ENCODE measurements at places on chromosomes 7 and 10.

GRCh38 chr7:106536079-106536478 lies 124.9 kb downstream of the CCDC71L start:
- DNase-seq: no peak

GRCh38 chr7:34652809-34653208 lies 5.2 kb upstream of the NPSR1 start:
- no peak for DNase-seq

DNA sequence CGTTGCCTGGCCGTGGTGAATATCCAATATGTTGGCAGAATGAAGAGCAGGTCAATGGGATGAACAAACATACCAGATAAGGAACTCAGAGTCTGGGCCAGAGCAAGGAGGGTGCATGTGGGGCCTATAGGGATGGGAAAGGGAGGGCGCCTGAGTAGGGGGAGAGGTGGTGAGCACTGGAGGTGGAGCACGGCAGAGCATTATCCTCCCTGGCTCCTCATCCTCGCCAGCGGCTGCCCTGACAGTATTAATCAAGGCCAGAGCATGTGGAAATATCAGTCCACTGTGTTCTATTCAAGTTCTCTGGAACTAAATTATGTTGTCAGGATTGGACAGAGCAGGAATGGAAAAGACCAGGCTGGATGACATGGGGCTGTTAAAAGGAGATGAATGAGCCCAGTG lies 254.8 kb upstream of the ZMIZ1 start:
- no peak for DNase-seq

GRCh38 chr7:101411508-101411874 lies 48.8 kb downstream of the COL26A1 start:
- no peak for DNase-seq

GRCh38 chr7:100044718-100045117 lies 4.9 kb upstream of the ZSCAN21 start:
- DNase-seq: no peak

DNA sequence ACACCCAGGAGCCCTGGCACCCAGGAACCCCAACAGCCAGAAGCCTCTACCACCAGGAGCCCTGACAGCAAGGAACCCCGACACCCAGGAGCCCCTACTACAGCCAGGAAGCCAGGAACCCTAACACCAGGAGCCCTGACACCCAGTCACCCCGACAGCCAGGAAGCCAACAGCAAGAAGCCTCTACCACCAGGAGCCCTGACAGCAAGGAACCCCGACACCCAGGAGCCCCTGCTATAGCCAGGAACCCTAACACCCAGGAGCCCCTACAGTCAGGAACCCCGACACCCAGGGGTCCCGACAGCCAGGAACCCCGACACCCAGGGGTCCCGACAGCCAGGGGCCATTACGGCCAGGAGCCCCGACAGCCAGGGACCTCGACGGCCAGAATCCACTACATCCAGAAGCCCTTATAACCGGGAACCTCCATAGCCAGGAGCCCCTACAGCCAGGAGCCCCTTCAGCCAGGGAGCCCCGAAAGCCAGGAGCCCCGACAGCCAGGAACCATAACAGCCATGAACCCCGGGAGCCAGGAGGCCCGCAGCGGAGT lies 440 bp upstream of the GLRX3 start:
- no peak for DNase-seq

- no peak for DNase-seq
These were observed 194.6 kb upstream of the PHYHIPL start for GRCh38 chr10:58981846-58982245.

DNA sequence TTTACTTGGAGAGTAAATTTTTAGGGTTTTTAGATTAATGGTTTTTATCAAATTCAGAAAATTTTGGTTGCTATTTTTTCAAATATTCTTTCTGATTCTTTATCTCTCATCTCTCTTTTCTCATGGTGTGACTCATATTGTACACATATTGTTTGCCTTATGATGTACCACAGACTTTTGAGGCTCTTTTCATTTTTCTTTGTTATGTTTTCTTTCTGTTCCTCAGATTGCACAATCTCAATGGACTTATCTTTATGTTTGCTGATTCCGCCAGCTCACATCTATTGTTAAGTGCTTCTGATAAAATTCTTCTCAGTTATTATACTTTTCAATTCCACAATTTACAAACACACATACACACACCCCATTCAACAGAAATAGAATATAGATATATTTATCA lies 168.2 kb upstream of the IGFBP3 start:
- DNase-seq: no peak

GRCh38 chr10:92574548-92575261 lies 812 bp upstream of the IDE start:
- no peak for DNase-seq

- DNase-seq: no peak
These were observed 140.5 kb downstream of the BICC1 start for GRCh38 chr10:58653139-58653538.

GRCh38 chr10:89042562-89042961 lies 52.0 kb downstream of the FAS start:
- DNase-seq: no peak

DNA sequence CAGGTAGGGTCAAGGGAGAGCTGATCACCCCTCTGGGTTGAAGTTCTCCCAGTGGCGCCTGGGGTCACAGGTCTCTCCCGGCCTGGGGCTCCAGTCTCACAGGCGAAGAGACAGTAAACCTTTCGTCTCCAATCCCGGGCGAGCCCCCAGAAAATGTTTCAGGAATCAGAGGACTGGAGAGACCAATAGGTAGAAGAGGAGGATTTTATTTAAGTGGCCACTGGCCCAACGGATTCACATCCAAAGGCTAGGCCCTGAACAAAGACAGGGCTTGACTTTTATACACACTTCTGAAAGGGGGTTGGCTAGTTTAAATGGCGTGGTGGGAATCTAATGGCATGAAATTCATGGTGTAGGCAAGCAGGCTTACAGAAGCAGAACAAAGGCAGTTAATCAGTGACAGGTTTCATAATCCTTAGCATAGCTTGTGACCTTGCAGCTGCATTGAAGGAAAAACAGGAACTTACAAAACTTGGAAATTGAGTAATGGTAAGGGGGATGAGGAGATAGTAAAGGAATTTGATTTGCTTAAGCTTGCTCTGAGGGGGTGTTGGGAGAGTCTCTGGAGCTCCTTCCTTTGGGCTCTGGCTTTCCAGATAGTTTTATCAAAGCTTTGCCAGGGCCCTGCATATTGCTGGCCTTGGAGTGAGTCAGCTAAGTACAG lies 105.5 kb downstream of the TRIM24 start:
- no peak for DNase-seq

DNA sequence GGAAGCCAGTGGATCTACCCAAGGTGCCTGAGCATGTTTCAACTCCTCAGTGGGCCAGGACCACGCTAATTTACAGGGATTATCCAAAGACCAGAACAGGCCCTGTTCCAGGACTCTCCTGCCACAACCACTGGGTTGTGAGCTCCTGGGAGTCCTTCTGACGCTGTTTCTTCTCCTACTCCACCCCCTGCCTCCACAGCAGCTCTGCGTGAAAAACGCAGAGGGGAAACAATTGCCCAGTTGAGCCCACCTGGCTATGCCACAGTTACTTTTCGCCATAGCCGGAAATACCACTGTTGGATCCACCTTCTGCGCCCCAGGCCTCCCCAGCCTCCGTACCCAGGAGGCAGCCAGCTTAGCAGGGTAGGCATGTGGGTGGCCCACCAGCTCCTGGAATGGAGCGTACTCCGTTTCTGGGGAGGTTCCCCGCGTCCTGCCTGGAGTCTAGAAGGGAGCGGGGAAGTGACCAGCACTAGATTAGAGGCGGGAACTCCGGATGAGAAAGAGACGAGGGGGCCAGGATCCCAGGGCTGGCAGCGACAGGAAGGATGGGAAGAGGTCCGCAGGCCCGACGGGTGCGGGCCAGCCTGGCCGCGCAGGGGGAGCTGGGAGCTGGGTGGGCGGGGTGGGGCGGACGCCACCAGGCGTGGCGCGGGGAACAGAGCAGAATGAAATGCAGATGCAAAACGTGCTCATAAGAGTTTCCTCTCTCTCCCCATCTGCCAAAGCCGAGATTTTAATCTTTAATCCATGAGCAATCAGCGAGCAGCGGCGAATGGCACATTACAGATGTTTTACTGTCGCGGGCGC lies 32.1 kb upstream of the PAX2 start:
- no peak for DNase-seq

DNA sequence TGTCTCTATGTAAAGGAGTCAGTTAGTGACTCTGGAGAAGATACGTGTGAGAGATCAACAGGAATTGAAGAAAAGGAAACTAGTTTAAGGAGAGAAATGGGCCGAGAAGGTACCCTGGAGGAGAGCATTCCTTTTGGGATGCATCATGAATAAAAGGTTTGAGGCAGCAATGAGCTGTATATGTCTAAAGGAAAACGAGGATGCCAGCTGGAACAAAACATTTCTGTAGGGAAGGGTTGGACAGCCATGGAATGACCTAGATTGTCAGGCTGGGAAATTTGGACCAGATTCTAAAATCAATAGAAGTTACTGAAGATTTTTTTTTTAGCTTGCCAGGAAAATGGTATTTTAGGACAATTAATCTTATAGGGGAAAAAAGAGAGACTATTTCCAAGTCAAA lies 17.2 kb upstream of the MPP7 start:
- no peak for DNase-seq

GRCh38 chr10:77943121-77943901 lies 16.8 kb upstream of the DLG5 start:
- DNase-seq: no peak

GRCh38 chr7:35816514-35816913 lies 15.7 kb downstream of the SEPTIN7 start:
- no peak for DNase-seq

DNA sequence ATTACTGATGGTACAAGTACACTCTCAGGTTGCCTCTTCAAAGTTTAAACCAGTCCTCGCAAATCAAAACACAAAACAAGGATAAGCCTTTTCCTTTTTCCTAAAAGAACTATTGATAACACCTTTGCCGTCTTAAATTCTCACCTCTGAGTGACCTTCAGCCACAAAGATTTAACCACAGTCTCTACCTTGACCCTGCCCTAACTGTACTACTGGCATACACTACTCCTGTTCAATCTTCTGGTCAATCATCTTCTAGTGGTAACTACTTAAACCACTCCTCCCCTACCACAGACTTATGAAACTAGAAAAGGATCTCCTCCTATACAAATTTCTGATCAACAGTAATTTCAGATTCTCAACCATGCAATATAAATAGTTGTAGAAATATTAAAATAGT lies 15.1 kb downstream of the UPF2 start:
- no peak for DNase-seq

GRCh38 chr10:81920213-81920829 lies 45.3 kb downstream of the NRG3 start:
- no peak for DNase-seq

GRCh38 chr7:74371381-74372341 lies 82.0 kb upstream of the GTF2IRD1 start:
- peak; percentile 74 for DNase-seq

- DNase-seq: no peak
These were observed 359.4 kb upstream of the CELF2 start for GRCh38 chr10:10658172-10658785.

GRCh38 chr7:146172112-146172511 lies 55.5 kb downstream of the CNTNAP2 start:
- no peak for DNase-seq

DNA sequence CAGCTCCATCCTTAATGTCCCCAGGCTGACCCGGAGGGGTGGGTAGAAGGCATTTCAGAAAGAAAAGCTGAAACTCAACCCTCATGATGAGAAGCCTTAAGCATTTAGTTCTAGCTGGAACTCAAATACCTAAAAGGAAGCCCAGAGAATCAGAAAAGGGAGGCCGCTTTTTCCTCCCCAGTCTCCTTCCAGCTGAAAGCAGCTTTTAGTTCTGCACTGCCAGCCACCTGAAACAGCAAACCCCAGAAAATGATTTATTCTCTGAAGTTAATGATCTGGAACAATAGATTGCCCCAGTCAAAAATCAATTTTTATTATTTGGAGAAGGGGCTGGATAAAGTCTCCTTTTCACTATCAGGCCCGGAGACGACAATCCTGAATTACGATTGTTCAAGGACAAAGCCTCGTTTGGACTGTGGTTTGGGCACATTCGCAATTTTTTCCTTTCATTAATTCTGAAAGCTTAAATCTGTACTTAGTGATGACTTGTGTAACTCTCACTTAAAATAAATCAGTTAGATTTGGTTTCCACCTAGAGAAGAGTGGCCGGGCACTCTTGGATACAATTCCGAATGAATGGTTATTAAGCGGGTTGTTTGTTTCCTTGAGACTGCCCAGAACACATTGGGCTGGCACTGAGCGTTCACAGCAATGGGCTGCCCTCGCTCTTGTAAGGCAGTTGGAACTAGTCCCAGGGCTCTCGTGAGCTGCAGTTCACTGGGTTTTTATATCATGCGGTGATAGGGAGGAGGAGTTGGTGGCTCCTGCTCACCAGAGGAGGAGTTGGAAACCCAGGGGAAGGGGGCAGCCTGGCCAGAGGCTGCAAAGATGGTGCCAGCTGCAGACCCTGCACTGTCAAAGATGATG lies 262.2 kb downstream of the CCSER2 start:
- no peak for DNase-seq

GRCh38 chr7:39541511-39541910 lies 24.7 kb upstream of the YAE1 start:
- DNase-seq: no peak

DNA sequence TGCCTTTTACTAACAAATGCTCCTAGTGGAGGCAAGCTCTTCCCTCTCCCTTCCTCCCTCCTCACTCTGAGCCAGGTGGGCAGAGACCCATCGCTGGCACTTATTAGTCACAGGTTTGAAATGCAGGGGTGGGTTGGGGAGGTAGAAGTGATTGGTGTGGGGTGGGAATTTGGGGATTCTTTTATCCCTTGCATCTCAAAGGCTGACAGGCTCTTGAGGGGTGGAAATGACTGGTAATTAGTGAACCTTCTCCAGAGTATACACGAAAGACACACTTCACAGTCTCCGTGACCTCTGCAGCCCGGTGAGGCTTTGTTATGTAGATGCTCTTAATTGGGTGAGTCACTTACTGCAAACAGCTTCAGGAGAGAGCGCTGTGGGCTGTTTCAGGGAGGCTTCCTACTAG lies 13.9 kb upstream of the LRMDA start:
- no peak for DNase-seq

- no peak for DNase-seq
These were observed 3.1 kb upstream of the ABCA13 start for GRCh38 chr7:48168159-48168558.

- peak; percentile 37 for DNase-seq
These were observed 41.0 kb downstream of the TSPAN15 start for GRCh38 chr10:69492091-69492745.

DNA sequence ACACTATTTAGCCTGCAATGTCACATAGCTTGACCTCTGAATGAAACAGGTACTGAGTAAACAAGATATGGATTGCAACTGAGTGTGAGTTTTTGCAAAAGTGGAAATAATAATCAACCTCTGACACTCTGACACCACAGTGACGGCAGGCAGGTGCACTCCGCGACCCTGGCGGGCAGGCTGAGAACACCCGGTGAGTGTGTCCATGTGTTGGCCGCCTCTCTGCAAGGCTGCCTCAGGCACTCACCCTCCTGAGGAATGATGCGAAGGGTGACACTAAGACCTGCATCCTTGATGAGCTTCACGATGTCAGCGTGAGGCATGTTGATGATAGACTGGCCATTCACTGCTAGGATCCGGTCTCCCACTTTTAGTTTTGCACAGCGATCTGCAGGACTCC lies 336.2 kb downstream of the PHTF2 start:
- no peak for DNase-seq

- DNase-seq: no peak
These were observed 25.3 kb downstream of the ABCC2 start for GRCh38 chr10:99807786-99808185.

Data from substantia nigra (tissue), 51 donors.